ENCODE measurements at places on chromosomes 11 and 22.

- no peak for DNase-seq
Measured at GRCh38 chr11:33703234-33703633, 2.6 kb upstream of the C11orf91 start.

- DNase-seq: peak; percentile 53
Measured at GRCh38 chr11:118488480-118489109, 38.7 kb upstream of the TTC36 start.

GRCh38 chr22:27895600-27895999, 23.5 kb downstream of the PITPNB start:
- DNase-seq: no peak

DNA sequence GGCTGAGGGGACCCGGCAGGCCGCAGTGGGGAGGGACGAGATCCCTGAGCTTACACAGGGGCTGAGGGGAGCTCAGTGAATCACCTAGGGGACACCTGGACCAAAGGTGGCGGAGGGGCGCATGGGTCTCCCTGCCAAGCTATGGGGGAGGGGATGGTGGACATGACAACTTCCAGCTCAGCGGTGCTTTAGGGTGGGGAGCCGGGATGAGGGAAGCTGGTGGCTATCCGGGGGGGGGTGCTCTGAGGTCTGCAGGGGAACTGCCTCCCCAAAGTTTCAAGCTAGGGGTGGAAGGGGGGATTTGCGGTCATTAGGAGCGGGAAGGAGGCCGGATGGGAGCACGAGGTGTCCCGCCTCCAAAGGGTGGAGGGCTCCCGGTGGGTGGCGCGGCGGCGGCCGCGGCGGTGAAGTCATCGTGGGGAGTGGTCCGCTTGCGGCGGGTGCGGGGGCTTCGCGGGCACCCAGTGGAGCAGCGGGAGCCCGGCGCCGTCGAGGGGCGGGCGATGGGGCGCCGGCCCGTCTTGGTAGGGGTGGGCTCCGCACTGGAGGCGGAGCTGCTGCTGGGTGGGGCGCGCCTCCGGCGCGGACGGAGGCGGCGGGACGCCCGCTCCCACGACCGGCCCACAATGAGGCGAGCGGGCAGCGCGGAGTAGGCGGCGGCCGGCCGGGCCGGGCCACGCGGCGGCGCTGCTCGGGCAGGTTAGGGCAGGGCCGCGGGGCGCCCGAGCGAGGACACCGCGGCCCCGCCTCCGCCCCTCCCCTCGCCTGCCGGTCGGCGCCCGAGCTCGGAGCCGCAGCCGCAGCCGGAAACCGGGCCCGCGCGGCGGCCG, at the start of gene MICALL1:
Gene MICALL1, plus strand, starts transcription at position 764 of the 830 bp plus-strand sequence. CDS start 126 bp downstream, outside the sequence.
- DNase-seq: peak; percentile 11

DNA sequence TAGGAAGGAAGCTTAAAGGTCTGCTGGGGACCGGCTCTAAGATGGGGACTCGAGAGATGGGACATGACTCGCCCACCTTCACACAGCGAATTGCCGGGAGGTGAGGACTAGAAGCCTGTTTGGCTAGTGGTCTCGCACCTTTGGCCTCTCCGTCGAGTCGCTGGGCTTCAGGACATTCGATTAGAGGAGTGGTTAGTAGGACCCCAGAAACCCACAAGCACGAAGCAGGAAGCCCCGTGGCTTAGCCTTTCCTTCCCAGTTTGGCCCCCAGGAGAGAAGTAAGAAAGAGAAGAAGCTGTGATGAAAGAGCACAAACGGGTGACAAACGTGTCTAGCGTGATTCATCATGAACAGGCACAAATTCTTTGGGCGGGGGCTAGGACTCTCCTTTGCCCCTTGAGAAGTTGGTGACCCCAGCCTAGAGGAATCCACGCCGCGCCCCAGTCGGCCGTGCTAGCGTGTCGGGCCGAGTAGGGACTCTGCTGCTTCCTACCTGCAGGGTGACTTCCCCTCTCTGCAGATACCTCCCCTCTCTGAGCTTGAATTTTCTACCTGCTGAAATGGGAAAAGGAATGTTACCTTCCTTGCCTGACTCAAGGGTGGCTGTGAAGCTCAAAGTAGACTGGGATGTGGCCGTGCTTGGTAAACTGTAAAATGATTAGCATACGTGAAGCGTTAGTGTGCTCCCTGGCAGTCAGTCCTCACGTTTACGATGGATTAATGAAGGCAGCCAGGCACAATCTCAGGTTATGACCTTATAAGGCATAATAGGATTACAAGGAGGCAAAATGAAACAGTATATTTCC, 1.1 kb upstream of the ADM start:
- DNase-seq: no peak

DNA sequence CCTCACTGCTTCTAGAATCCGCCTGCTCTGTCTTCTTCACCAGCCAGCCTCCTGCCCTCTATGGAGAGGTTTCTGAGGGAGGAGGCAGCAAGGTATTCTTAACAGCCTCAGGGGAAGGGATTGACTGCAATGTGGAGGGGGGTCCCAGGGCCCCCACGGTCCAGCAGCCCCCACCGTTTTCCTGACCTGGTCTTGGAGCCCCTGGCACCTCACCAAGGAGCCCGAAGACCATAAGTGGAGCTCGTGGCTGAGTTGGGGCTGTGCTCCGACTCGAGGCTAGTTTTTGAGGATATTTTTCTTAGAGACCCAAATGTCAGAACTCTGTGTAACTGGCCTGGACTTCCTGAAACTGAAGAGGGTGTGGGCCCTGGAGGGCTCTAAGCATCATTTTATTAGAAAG, 590.0 kb downstream of the BRD1 start:
- no peak for DNase-seq

DNA sequence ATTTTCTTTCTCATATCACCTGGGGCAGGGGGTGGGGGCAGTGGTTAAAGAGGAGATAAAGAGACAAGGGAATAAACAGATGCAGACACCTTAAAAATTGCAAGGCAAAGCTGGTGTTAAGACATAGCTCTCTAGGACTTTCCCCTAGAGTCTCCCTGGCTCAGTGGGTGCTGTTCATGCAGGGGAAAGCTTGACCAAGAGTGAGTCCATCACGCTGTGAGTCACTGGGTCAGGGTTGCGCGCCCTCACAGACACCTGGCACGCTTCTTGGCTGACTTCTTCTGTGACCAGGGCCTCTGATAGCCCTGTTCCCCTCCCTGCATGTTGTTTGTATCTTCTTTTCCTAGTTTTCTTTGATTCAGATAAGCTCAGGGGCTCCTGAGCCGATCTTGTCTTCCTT, 31.9 kb downstream of the COMMD9 start:
- DNase-seq: no peak

GRCh38 chr11:3030289-3031070, 26.7 kb downstream of the CARS1 start:
- no peak for DNase-seq

GRCh38 chr11:79040348-79040747, 400.5 kb downstream of the TENM4 start:
- DNase-seq: no peak

- DNase-seq: no peak
Measured at GRCh38 chr11:5701055-5701577, 11.5 kb downstream of the TRIM22 start.

GRCh38 chr11:60125956-60126585, 37.6 kb downstream of the MS4A2 start:
- DNase-seq: no peak

- DNase-seq: no peak
Measured at GRCh38 chr11:36459046-36459445, 51.0 kb downstream of the TRAF6 start.

DNA sequence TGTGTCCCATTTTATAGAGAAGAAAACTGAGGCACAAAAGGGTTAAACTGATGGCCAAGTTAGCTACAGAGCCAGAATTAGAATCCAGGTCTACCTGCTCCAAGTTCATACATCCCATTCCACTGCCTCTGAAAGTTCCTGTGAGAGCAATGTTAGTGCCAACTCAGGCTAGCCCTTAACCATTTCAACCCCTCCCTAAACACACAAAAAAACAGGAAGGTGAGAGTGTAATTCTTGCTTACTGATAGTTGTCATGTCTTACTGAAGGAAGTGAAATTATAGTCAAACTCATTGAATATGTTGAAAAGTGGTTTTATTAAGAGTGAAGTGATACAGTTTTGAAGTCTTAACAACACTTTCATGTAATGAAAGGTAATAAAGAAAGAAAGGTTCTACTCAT, 2.9 kb upstream of the E2F8 start:
- DNase-seq: no peak

- peak; percentile 36 for DNase-seq
Measured at GRCh38 chr11:66388780-66389386, 17.3 kb upstream of the SLC29A2 start.

DNA sequence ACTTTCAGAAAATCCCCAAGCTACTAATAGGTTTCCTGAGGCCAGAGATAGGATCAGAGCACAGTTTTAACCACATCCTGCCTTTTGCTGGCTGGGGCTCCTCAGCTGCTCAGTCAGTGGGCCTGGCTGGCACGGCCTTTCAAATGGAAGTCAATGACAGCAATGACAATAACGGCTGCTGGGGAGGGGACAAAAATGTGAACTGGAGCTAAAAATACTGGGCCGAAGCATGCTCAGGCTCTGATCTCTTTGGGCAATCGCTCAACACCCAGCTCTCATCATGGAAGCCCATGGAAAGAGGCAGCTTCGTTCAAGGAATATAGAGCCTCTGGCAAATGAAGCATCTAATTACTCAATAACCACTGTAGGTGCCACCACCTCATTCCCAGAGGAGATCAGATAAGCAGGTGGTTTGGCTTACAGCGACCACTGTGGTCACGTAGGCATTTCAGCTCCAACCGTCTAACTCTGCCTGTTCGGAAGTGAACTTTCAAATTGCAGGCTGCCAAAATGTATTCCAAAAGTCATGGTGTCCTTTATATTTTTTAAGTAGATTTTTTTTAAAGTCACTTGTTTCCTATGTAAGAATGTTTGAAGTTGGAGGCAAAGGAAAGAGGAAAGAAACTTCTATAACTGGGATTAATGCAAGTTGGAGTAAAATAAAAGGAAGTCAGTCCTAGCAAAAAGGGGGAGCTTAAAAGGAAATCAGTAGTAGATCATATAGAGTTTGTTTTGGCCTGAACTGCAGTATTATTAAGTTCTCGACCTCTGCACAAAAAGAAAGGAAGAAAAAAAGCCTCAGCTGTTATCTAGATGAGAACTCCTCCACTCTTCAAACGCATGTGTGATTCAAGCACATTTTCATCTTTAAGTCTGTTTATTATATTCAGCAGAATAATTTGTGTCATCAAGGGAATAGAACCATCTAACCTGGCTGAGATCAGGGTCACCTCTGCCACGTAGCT, 14.1 kb downstream of the WT1 start:
- DNase-seq: no peak

GRCh38 chr11:93611836-93612677, 49.4 kb upstream of the CEP295 start:
- DNase-seq: no peak

GRCh38 chr22:47605441-47605840, 843.0 kb downstream of the TBC1D22A start:
- no peak for DNase-seq
